T-helper 1 cell treated with Interleukin-12 subunit alpha and Interleukin-12 subunit beta and Interleukin-4 antibody, amounts not matched to agents 30 ng/mL and 1 ng/mL, for 36 hours (primary cell): ENCODE measurements at places on chromosomes 3 and 15. TPM values are rescaled to one million over a fixed set of nuclear protein-coding genes. Genes with fewer than 3 reads are reported as not detected.

The LTK gene
- total RNA-seq: 0.49 and 0.78 TPM in 2 replicates

The ASB14 gene
- total RNA-seq: not detected in 2 replicates

The SLC22A14 gene
- not detected in 2 replicates for total RNA-seq

The XXYLT1 gene
- 9.7 and 10.3 TPM in 2 replicates for total RNA-seq

The C3orf22 gene
- not detected in 2 replicates for total RNA-seq

The CXCR6 gene
- total RNA-seq: 91.7 and 93.7 TPM in 2 replicates

The PATL2 gene
- 60.5 and 62.1 TPM in 2 replicates for total RNA-seq

The SHC4 gene
- total RNA-seq: 1.6 TPM in 2 replicates

The GPR62 gene
- total RNA-seq: not detected in 2 replicates

The C3orf52 gene
- 10.1 and 11.0 TPM in 2 replicates for total RNA-seq

The NIT2 gene
- total RNA-seq: 42.5 and 45.5 TPM in 2 replicates

The ZCWPW2 gene
- 0.12 TPM in 1 of 2 replicates, not detected in the other for total RNA-seq

The LRTM1 gene
- total RNA-seq: not detected in 2 replicates
